ENCODE measurements at places on chromosomes 13 and 19. TPM values are rescaled to one million over a fixed set of nuclear protein-coding genes. Genes with fewer than 3 reads are reported as not detected.

Gene IL17D
- 0.35 TPM for total RNA-seq

Gene LRCH1
- 10.5 TPM for total RNA-seq

Gene PSG1
- not detected for total RNA-seq

Gene FFAR1
- total RNA-seq, result 0.44 TPM

Gene ZNF556
- not detected for total RNA-seq

Gene TICAM1
- 12.7 TPM for total RNA-seq

Gene ERFL
- 0.65 TPM for total RNA-seq

Gene CYP2S1
- 6.8 TPM for total RNA-seq

Gene GZMM
- 0.88 TPM for total RNA-seq

DNA sequence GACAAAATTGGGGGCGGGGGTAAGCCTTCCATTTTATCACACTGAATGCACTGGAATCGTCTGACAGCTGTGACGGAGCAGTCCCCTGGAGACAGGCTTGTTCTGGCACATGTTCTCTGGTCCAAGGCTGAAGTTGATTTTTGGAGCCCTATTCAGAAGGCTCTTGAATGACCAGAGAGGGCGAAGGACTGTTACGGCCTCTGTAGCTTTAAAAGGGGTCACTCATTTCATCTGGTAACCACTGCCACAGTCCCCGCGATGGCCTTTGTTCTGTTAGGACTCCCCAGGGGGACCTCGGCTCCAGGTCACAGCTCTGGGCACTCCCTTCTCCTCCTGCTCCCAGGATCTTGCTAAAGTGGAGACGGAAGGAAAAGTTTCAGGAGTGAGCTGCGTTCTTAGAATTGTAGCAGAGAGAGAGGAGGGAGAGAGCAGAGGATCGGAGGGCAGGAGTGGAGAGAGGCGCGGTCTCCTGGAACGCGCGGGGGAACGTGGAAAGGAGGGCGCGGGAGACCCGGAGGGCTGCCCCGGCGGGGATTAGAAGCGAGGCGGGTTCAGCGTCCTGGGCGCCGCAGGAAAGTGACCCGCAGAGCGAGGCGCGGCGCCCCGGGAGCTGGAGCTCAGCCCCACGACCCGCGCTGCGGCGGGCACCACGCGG, 134.3 kb upstream of the MYO16 start:
- H3K4me3 ChIP-seq, result no peak overlapping the region
- no peaks in the 10 kb centered on the region for H3K36me3 ChIP-seq
- H3K4me1 ChIP-seq, result no peaks in the 10 kb centered on the region
- no peak for DNase-seq
- peaks cover 5% of the 10 kb centered on the region for H3K27me3 ChIP-seq
- no peak overlapping the region for H3K27ac ChIP-seq

DNA sequence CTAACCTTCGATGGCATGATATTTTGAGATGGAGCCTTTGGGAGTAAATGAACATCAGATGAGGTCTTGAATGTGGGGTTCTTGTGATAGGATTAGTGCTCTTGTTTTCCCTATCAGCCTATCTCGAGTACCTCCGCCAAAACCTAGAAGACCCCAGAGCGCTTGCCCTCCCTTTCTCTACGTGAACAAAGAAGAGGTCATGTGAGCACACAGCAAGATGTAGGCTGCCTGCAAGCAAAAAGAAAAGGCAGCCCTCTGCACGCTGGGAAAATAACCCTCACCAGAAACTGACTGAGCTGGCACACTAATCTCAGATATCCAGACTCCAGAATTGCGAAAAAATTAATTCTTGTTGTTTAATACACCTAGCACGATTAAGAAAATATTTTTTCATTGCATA, 799.8 kb upstream of the SLC10A2 start:
- no peak overlapping the region for H3K4me3 ChIP-seq
- no peak for DNase-seq
- no peak overlapping the region for H3K27ac ChIP-seq
- no peaks in the 10 kb centered on the region for H3K4me1 ChIP-seq
- no peaks in the 10 kb centered on the region for H3K27me3 ChIP-seq
- no peaks in the 10 kb centered on the region for H3K36me3 ChIP-seq

DNA sequence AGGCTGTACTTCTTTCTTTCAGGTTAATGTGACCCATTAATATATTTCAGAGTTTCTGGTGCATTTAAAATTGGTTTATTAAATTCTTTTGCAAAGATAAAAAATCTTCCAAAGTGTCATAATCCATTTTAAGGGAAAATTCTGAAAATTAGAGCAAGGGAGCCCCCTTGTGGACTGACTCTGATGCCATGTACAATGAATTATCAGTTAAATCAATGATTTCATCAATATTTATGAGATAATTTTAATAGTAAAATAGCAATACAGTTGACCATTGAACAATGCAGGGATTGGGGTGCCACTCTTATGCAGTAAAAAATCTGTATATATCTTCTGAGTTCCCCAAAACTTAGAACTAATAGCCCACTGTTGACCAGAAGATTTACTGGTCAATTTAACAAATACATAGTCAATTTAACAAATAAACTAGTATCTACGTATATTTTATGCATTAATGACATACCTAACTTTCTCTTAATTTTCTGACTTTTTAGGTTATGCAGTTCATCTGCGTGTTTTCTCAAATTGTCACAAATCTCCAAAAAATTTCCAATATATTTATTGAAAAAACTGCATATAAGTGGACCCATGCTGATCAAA, 479.1 kb upstream of the MIR17HG start:
- peak; percentile 13 for DNase-seq

- H3K36me3 ChIP-seq, result no peaks in the 10 kb centered on the region
- H3K27me3 ChIP-seq, result peaks cover 100% of the 10 kb centered on the region
- H3K4me1 ChIP-seq, result no peaks in the 10 kb centered on the region
- no peak overlapping the region for H3K4me3 ChIP-seq
Measured at GRCh38 chr13:111398196-111398595, 77.8 kb downstream of the TEX29 start.

DNA sequence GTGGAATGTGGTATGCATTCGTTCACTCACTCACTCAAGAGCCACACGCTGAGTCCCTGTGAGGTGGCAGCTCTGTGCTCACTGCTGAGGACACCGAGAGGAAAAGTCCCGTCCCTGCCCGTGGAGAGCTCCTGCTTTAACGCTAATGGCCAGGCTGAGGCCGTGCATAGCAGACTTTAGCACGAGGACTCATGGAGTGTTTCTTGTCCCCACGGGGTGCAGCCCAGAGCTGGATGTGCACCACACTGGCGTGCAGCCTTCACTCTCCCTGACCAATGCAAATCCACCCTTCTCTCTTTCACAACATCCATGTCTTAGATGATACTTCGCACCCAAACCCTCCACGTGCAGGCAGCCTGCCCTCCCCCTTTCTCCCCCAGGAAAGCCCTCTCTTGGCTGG, 159.6 kb upstream of the ZNF536 start:
- H3K4me3 ChIP-seq, result no peak overlapping the region
- no peak overlapping the region for H3K27ac ChIP-seq
- H3K36me3 ChIP-seq, result no peaks in the 10 kb centered on the region

GRCh38 chr13:26324867-26325266, 70.9 kb downstream of the CDK8 start:
- no peak overlapping the region for H3K27ac ChIP-seq
- no peak for DNase-seq
- no peaks in the 10 kb centered on the region for H3K27me3 ChIP-seq
- 0 out of 2 replicates have a peak, but pooled peaks cover 3% of the 10 kb centered on the region for H3K4me1 ChIP-seq
- H3K36me3 ChIP-seq, result no peaks in the 10 kb centered on the region

GRCh38 chr13:21884299-21884909, 213.5 kb downstream of the FGF9 start:
- peaks cover 75% of the 10 kb centered on the region for H3K27me3 ChIP-seq
- no peaks in the 10 kb centered on the region for H3K36me3 ChIP-seq
- H3K27ac ChIP-seq, result no peak overlapping the region
- H3K4me3 ChIP-seq, result no peak overlapping the region
- no peaks in the 10 kb centered on the region for H3K4me1 ChIP-seq

GRCh38 chr13:111539791-111540446, 219.5 kb downstream of the TEX29 start:
- H3K4me3 ChIP-seq, result no peak overlapping the region
- H3K27me3 ChIP-seq, result peaks cover 100% of the 10 kb centered on the region
- no peak for DNase-seq
- H3K27ac ChIP-seq, result no peak overlapping the region
- H3K4me1 ChIP-seq, result no peaks in the 10 kb centered on the region

DNA sequence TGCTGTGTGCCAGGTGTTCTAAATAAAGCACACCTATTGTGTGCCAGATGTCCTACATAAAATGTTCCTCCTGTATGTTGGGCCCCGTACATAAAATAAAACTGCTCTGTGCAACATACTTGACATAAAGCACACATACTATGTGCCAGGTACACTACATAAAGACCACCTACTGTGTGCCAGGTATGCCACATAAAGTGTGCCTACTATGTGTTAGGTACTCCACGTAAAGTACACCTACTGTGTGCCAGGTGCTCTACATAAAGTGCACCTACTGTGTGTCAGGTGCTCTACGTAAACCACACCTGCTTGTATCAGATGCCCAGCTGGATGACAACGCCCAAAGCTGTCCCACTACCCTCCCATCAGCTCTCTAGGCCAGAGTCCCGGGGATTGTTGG, 5.8 kb upstream of the OR10H5 start:
- DNase-seq, result no peak
- H3K27me3 ChIP-seq, result peaks cover 15% of the 10 kb centered on the region
- no peak overlapping the region for H3K4me3 ChIP-seq
- H3K36me3 ChIP-seq, result no peaks in the 10 kb centered on the region
- H3K27ac ChIP-seq, result no peak overlapping the region

DNA sequence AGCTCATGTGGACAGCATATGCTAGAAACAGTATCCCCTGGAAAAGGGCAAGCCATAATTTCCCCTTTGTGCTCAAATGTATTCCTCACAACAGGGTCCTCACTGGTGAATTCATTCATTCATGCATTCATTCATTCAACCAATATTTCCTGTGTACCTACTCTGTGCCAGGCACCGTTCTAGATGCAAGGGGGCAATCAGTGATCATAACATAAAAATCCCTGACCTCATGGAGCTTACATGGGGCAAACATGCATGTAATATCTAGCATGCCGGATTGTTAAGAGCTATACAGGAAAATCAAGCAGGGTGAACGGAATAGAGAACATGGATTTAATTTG, 2.6 kb downstream of the RANBP3 start:
- no peak overlapping the region for H3K4me3 ChIP-seq
- H3K4me1 ChIP-seq, result peaks cover 16% of the 10 kb centered on the region
- no peaks in the 10 kb centered on the region for H3K27me3 ChIP-seq
- no peak overlapping the region for H3K27ac ChIP-seq
- no peak for DNase-seq
- no peaks in the 10 kb centered on the region for H3K36me3 ChIP-seq

DNA sequence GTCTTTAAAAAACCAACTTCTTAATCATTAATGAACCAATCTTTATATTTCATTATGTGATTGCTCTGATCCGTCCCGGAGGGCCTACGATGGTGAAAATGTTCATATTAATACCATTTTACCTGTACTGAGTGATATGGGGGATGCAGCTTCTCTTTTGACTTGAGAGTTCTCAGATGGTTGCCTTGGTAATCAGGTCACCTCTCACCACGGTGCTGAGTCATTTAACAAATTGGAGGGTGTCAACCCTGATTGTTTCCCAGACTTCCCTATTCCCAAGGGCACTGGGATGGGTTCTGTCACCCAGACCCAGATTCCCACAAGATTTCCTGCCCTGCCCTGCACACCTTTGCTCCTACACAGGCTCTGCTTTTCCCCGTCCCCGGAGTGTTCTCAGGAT, 128.5 kb upstream of the TMTC4 start:
- no peak overlapping the region for H3K4me3 ChIP-seq
- H3K4me1 ChIP-seq, result no peaks in the 10 kb centered on the region
- H3K36me3 ChIP-seq, result no peaks in the 10 kb centered on the region

DNA sequence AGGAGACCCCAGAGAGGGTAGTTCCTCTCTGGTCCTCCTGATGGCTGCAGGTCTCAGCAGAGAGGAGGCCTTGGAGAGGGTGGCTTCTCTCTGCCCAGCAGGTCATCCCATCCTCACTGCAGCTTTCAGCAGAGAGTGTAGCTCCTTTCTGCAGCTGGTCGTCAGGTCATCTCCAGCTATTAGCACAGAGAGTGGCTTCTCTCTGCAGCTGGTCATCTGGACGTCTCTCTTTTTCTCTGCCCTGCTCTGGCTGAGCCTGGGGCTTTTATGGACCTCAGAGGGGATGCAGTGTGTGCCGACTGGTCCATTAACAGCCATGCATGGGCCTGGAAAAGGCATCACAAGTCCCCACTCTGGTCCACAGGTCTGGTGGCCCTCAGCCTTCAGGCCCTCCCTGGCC, 20.3 kb downstream of the TNFSF9 start:
- H3K4me1 ChIP-seq, result peaks cover 13% of the 10 kb centered on the region
- H3K36me3 ChIP-seq, result no peaks in the 10 kb centered on the region
- H3K27me3 ChIP-seq, result no peaks in the 10 kb centered on the region
- DNase-seq, result no peak
- H3K4me3 ChIP-seq, result no peak overlapping the region

- no peaks in the 10 kb centered on the region for H3K36me3 ChIP-seq
- H3K4me1 ChIP-seq, result no peaks in the 10 kb centered on the region
- H3K27me3 ChIP-seq, result peaks cover 25% of the 10 kb centered on the region
- H3K27ac ChIP-seq, result no peak overlapping the region
- no peak for DNase-seq
Measured at GRCh38 chr19:30222428-30222873, 149.7 kb upstream of the ZNF536 start.

GRCh38 chr13:40231311-40231710, 435.1 kb downstream of the FOXO1 start:
- H3K4me3 ChIP-seq, result no peak overlapping the region
- H3K27me3 ChIP-seq, result no peaks in the 10 kb centered on the region
- no peaks in the 10 kb centered on the region for H3K36me3 ChIP-seq

DNA sequence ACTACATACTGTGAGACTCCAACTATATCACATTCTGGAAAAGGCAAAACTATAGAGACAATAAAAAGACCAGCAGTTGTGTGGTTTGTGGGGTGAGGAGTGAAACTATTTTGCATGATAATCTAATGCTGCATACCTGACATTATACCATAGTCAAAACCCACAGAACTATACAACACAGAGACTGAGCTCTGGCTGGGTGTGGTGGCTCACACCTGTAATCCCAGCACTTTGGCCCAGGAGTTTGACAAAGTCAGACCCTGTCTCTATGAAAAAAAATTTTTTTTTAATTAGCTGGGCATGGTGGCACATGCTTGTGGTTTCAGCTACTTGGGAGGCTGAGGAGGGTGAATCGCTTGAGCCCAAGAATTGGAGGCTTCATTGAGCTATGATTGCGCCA, 11.9 kb downstream of the ZNF541 start:
- H3K27ac ChIP-seq, result no peak overlapping the region
- H3K4me3 ChIP-seq, result no peak overlapping the region
- DNase-seq, result no peak
- no peaks in the 10 kb centered on the region for H3K36me3 ChIP-seq
- H3K4me1 ChIP-seq, result peaks cover 21% of the 10 kb centered on the region

GRCh38 chr13:85420136-85420535, 379.1 kb downstream of the SLITRK6 start:
- no peak overlapping the region for H3K4me3 ChIP-seq
- no peaks in the 10 kb centered on the region for H3K27me3 ChIP-seq
- H3K27ac ChIP-seq, result no peak overlapping the region
- no peaks in the 10 kb centered on the region for H3K4me1 ChIP-seq
- no peak for DNase-seq
- no peaks in the 10 kb centered on the region for H3K36me3 ChIP-seq

GRCh38 chr19:51916167-51916566, 11.1 kb upstream of the ZNF613 start:
- DNase-seq, result no peak
- no peak overlapping the region for H3K4me3 ChIP-seq
- no peak overlapping the region for H3K27ac ChIP-seq
- H3K4me1 ChIP-seq, result no peaks in the 10 kb centered on the region
- H3K27me3 ChIP-seq, result no peaks in the 10 kb centered on the region
